ENCODE measurements at places on chromosomes 1 and 21.

DNA sequence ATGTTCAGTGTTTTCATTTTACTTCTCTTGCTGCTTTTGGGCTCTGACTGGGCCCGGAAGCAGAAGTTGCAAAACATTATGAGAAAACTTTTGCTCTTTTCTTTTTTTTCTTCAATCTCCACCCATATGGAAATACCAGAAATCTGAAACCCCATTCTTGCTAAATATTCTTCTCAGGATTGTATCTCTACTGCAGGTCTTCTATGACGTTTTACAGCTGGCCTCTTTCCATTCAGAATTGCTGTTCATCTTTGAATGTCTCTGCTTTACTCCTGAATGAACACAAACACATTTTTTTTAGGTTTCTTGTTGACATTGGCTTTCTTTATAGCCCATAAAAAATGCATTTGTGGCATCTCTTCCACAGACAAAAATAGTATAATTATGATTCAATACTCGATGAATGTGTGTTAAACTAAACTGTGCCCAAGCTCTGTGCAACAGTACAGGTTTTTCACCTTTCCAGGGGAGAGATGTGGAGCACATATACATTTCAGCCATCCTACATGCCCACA is 18.8 kb downstream of the PTPRC start:
- DNase-seq, result no peak

DNA sequence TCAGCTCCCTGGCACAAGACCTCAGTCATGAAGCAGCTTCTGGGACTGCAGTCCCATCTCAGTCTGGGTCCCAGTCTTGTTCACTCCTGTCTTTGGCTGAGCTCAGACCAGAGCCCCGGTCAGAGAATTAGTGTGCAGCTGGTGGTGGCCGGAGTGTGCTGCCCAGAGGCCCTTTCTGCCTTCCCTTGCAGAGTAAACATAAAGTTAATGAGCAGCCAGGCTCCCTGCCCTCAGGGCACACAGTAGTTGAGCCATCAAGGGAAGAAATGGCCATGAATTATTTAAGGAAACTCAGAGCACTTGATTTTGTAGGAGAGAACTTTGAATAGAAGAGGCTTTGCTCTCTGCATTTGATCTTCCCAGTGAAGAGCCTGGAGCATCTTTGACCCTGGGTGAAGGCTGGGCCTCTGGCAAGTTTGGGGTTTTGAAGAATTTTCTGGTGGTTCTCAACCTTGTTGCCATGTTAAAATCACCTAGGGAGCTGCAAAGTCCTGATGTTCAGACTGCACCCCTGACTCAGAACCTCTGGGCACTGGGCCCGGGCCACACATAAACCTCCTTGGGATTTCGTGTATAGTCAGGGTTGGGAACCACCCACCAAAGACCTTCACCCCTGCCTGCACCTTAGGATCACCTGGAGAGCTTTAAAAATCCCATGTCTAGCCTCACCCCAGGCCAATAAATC is 26.4 kb upstream of the SELENON start:
- no peak for DNase-seq

DNA sequence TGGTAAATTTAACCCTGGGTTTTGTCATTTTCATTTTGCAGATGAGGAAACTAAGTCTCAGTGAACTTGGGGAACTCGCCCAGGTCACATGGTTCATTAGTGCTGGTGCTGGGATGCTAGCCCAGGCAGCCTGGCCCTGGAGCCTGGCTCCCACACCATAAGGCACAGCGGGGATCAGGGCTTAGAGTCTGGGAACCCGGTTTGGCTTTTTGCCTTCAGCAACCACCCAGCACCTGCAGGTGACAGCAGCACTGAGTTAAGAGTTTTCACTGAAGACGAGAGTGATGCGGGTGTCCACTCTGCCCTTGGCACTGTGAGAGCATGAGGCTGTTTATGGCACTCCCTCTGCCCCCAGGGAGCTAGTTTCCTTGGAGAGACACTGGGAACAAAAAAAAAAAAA is 18.4 kb upstream of the CD101 start:
- no peak for DNase-seq

DNA sequence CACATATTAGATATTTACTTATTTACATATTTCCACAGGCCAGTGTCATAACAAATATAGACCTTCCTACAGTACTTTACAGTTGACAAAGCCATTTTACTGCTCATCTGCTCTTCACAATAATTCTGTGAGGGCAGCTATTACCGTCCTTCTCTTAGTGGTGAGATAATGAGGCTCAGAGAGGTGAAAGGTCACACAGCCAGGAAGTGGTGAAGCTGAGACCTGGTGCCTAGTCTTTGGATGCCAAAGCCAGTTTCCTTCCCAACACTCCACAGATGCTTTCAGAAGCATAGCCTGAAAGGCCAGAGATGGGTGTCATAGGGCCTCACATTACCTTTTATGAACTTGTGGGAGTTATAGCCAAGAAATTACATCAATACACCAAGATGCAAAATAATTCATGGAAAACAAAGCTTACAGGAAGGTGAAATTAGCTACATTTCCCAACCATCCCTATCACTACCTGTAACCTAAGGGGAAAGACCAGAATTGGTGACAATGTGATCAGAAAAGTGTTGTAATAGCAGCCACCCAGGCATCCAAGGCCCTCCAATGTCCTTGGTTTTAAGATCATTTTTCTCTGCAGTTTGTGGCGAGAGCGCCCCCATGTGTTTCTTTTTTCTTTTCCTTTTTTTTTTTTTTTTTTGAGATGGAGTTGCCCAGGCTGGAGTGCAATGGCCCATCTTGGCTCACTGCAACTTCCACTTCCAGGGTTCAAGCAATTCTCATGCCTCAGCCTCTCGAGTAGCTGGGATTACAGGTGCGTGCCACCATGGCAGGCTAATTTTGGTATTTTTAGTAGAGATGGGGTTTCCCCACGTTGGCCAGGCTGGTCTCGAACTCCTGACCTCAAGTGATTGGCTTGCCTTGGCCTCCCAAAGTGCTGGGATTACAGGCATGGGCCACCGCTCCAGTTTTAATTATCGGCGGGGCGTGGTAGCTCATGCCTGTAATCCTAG is 26.5 kb upstream of the RPL11 start:
- peak; percentile 44 for DNase-seq

- DNase-seq, result no peak
Measured at GRCh38 chr1:51520700-51521248, 1.7 kb upstream of the EPS15 start.

DNA sequence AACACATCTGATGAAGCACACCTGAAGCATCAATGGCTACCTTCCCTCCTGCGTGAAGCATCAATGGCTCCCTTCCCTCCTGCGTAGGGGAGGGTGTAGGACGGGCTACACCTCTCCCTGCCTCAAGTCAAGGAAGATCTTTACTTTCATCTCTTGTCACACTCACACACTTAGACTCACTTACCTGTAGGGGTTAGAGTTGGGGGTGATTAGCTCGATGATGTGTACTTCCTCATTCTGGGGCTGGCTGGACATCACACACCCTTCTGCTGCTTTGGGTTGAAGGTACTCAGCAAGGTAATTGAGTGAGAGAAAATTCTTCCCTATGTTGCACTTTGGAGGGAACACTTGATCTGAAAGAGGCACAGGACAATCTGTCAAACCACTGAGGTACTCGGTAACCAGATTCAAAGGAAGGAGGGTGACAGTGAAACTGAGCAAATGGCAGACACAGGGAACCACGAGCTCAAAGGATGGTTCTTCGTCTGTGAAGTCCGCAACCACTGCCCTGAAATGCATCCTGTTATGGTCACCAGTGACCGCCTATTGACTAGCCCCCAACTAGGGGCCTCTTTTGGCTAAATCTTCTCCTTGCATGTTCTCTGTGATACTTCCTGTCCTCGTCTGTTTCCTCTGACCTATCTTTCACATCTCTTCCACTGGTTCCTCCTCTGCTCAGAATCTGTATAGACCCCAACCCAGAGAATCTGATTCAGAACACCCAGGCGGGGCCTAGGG is 156.2 kb downstream of the TGFBR3 start:
- DNase-seq, result no peak

DNA sequence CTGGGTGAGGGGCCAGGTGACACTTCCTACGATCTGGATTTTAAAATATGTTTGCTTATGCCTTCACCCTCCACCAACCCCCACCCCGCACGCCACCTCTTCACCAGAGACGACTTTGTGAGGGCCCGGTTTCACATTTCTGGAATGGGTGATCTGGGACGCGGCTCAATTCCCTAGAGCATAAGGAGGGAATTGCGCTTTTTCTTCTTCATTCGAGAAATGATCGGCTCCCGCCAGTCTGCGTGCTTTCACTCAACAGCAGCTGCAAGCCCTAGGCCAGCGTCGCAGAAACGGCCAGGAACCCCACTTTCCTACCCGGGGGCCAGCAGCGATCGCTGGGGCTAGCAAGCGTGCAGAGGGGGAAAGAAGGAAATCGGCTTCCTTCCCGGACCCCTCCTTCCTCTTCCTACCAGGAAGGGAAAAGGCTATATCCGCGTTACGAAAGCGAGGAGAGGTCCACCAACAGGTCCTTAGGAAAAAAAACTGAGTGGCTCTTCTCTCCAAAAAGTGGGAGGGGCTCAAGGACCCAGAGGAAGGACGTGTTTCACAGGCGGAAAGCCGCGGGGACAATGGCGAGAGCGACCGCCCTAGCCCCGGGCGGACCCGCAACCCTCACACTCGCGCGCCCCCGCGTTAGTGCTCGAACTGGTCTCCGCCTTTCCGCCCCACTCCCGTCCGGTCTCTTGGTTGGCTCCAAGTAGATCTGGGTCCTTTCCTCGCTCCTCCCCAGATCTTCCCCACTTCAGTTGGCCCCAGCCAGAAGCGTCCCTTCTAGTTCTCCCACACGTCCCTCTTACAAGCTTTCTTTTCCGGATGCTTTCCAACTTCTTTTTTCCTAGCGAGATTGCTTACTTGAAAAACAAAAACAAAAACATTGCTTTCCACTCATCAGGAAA is 1.1 kb upstream of the ADAMTS1 start:
- DNase-seq, result no peak

DNA sequence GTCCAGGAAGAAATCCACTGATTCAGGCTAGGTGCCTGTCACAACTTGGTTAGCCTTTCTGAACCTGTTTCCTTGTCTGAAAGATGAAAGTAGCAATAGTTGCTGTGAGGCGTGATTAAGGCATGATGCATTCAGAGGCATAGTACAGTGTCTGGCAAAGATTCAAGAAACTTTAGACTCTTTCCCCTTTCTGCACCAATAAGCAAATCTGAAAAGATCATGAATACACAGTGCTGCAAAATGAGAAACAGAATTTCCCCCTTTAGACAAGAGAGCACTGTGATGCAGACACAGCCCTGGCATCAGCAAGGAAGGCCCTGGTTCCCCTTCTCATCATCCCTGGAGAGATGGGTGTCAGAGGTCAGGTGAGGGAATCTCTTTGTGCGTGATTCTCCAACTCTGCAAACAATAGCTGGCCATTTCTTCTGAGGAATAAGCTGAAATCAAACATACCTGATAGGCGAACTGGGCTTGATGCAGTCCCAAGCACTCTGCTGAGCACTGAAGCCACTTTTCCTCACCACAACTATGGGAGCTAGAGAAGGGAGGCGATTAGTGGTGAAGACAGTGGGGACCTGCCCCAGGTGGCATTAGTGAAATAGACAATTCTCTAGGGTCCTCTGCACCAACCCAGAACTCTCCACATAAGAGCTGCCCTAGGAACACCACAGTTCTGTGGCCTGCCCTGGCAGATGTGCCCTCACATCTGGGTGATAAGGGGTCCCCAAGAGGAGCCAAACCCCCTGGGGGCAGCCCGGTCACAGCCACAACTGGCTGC is 41.7 kb downstream of the ITPKB start:
- no peak for DNase-seq

DNA sequence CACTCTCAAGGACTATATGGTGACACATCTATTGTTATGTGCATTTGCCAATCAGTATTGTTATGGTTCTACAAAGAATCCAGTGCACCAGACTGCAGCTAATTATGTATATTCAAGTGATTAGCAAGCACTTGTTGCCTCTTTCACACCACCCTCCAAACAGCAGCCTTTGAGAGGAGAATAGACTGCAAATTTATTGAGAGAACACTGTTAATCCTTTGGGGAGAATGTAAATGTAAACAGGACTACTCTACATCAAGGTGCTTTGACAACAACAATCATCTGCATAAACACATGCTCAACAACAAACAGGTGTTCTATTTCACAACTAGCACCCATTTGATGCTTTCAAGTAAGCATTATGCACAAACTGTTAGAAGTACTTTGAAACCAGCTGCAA is 117.4 kb downstream of the AKT3 start:
- peak; percentile 46 for DNase-seq

DNA sequence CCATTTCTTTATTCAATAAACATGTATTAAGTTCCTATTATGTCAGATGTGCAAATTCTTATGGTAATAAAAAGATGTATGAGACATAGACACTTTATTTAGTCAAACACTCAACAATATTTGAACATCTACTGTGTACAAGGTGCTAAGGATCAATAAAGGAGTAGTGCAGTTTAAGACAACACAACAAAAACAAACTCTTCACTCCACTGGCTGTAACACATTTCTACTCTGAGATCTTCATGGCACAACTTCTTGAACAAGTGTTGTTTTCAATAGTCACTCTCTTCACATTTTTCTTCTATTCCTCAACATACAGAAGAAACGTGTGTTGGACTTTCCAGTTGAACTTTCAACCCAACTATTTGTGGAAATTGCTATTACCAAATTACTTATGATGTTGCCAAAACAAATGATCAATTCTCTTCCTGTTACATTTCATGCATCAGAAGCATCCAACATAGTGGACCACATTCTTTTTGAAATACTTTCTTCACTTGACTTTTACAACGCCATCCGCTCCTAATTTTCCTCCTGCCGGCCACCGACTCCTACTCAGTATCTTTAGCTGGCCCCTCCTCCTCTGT is 25.4 kb downstream of the HSD3B1 start:
- no peak for DNase-seq

DNA sequence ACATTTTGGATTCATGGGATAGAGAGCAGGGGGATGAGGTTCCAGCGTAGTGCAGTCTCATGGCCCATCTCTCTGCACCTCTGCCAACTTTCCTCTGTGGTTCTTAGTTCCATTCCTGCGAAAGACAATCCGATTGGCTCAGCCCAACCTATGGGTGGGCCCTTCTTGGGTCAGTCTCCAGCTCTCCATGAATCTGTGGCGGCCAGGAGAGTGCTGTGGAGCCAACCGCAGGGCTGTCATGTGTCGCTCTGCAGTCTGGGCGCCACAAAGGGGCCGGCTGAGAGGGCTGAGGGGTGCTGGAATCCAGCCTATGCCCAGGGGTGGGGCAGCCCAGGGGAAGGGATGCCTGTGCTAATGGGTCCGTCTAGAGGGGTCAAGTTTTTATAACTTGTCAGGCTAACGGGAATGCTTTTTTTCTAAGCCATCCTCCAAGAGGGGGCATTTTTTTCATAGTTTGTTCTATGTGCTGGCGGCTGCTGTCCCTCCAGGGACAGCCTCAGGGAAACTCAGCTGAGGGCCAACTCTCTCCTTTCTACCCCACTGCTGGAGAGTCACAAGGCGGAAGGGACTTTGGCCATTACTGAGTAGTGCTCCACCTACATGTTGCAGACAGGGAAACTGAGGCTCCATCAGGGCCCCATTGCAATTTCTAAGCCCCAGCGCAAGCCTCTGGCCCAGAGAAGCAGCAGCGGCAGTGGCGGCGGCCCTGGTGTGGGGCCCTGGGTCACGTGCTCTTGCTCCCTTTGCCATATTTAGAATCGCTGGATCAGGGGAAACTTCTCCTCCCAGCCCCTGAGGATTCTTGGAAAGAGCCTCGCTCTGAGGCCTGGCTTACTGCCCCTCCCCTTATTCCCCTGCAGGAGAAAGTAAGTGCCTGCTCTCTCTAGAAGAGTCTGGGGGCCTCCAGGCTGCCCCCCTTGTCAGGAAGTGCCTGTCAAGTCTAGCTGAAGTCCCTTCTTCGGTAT is 23.4 kb downstream of the KCNQ4 start:
- DNase-seq, result no peak

GRCh38 chr1:11462224-11462923 is 16.6 kb upstream of the DISP3 start:
- DNase-seq, result no peak
